Prostate gland (tissue), 2 donors: ENCODE measurements at places on chromosomes 6 and 20.
A peak's percentile ranks its signal among the peaks of the same experiment; 100 is the strongest.

GRCh38 chr20:36091561-36092397, 62.8 kb upstream of the EPB41L1 start:
- no peak for DNase-seq

- no peak for DNase-seq
Observed at GRCh38 chr20:23939641-23940040, 48.9 kb downstream of the GGTLC1 start.

GRCh38 chr6:128511506-128511905, 8.9 kb downstream of the PTPRK start:
- DNase-seq, result no peak

- DNase-seq, result no peak
Observed at GRCh38 chr6:108585921-108586536, 25.3 kb downstream of the FOXO3 start.

DNA sequence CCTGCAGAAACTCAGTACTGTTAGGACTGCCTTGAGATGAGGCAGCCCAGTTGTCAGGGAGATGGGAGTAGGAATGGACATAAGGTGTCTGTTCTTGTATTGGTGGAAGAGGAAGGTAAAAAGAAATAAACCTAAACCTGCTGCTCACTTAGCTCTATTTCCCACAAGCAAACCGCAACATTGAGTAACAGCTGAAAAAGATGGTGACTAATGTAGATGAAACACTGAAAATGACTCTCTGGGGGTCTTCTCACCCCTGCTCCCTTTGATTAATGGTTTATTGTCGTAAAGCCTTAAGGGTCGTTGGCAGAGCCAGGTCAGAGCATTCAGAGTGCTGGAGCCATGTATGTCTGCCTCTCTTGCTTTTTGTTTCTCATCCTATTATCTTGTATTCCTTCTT, 87.5 kb downstream of the FOXO3 start:
- no peak for DNase-seq

DNA sequence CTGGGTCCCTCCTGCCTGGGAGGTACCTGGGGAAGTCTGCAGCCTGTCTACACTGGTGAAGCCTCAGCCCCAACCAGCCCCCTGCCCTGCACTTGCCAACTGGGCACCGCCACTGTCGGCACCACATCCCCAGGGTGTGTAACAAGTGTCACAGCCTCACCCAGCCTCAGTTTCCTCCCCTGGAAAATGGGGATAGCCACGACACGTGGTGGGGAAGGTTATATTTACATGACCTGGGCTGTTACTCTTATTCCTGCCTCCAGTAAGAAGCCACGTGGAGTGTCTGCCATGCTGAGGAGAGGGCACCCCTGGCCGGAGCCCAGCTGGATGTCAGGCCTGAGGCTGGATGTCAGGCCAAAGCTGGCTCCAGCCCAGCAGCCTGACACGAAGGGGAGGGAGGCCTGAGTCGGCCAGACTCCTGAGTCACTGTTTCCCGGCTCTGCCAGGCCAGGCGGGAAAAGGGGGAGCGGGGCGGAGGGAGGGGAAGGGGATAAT, 44.9 kb downstream of the SNAI1 start:
- no peak for DNase-seq

- DNase-seq, result no peak
Observed at GRCh38 chr6:66599541-66599940, 892.5 kb upstream of the EYS start.

DNA sequence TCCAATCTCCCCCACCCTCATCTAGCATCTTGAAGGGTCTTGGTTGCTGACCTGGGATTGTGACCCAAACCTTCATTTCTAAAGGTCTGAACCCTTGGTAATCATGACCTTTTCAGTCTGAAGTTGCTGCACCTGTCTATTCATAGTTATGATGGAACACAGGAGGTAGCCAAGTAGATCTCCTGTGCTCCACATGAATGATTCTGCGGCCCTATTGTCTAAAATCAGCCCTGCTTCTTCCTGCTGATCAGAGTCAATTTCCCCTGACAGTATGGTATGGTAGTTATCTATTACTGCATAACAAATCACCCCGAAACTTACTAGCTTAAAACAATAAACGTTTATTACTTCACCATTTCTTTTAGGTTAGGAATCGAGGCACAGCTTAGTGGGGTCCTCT, 9.0 kb downstream of the OR2B6 start:
- no peak for DNase-seq

GRCh38 chr6:139262519-139263300, 29.1 kb downstream of the TXLNB start:
- DNase-seq, result no peak

DNA sequence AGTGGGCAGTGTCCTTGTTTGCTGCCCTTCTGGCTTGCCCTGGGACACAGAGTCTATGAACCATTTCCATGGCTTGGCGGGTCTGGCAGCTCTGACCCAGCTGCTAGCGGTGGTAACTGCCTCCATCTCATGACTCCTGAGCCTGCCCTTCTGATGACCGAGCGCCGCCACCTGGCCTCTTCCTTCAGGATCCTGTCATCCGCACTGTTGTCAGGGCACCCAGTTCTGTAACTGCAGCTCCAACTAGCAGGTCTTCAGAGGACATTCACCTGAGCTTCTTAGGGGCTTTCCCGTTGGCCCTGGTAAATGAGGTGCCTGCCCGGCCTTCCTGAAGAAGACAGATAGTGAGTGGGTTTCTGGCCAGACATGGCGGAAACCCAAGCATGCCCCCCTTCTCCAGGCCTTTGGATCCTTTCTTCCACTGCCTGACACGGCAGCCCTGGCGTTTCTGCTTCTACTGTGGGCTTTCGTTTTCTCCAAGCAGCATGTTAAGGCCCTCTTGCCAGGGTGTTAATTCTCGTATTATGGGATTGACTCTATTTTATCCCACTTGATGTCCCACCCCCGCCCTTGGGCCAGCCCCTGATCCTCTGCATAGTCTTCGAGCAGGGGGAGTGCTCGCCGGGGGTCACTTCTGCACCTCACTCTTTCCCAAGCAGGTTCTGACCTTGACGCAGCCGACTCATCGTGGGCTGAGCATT, 24.7 kb downstream of the PACSIN1 start:
- DNase-seq, result no peak

GRCh38 chr20:18397030-18397429, 69.8 kb downstream of the DZANK1 start:
- DNase-seq, result peak; percentile 7

DNA sequence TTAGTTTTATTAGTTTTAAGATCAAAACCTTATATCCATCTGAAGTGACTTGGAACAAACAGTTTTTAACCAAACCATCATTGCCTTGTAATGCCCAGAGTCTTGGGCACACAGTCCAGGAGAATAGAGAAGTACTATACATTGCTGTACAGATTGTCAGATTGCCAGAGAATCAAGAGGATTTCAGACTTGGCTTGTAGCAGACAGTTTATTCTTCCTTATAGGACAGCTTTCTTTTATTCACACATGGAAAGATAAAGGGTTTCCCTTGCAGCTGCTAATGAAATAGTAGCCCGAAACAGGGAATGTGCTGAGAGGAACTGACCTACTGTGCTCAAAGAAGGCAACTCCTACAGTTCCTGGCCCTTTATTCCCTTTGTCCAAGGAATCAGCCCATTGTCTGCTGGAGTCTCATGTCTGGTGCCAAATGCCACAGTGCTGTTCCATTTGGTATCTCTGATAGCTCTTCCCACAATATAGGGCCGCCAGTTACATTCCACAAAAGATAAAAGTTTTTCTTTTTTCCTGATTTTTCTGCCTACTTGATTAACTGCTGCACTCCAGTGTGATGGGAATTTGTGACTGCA, 30.6 kb downstream of the DCBLD1 start:
- DNase-seq, result no peak

GRCh38 chr6:6756526-6756925, 168.0 kb downstream of the LY86 start:
- no peak for DNase-seq

- DNase-seq, result no peak
Observed at GRCh38 chr20:46832555-46832954, 62.1 kb upstream of the EYA2 start.

DNA sequence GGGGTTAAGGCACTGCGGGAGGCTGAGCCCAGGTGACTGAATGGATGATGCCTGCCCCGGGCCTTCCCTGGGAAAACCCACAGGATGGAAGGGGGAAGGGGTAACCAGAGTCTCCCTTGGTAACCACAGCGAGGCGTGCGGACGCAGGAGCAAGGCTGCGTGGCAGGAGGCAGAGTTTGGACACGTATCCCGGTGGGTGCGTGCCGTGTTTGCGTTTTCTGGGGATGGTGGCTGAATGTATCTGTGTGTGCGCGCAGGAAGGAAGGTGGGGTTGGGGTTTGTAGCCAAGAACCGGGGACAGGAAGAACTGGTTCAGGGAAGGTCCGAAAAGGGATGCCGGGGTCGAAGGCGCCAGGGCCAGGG, 1.8 kb downstream of the MDGA1 start:
- no peak for DNase-seq

- no peak for DNase-seq
Observed at GRCh38 chr20:50216543-50217206, 26.0 kb downstream of the CEBPB start.

DNA sequence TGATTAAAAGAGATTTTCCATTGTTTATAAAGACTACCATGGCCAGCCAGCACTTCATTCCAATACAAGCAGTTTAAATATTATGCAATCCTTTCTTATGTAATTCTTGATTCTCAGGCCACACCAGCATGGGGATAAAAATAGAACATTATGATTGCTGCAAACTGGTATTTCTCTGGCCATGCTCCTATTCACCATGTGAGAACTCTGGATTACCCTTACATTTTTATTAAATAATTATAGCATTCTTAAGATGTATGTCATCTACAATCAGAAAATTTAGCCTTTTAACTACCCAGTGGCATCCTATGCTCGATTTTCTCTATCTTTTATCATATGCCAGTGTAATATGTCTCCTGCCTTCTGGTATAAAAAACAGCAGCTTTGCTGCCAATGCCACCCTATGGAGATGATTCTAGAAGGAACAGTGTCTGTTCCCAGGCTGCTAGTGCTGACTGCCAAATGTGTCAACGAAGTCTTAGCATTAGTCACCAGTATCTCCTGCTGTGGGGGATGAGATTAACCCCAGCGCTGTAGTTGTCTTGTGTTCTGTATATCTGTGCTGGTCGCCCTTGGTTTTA, 501.4 kb downstream of the BCKDHB start:
- DNase-seq, result no peak

DNA sequence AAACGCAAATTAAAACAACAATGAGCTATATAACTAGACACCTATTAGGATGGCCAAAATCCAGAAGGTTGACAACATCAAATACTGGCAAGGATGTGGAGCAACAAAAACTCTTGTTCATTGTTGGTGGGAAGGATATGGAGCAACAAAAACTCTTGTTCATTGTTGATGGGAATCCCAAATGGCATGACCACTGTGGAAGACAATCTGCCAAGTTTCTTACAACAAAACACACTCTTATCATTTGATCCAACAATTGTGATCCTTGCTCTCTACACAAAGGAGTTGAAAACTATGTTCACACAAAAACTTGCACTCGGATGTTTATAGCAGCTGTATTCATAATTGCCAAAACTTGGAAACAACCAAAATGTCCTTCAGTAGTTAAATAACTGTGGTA, 61.8 kb upstream of the LAMA2 start:
- DNase-seq, result no peak

- no peak for DNase-seq
Observed at GRCh38 chr20:58328836-58329235, 19.3 kb downstream of the RAB22A start.

GRCh38 chr6:44329858-44330257, 12.6 kb upstream of the SPATS1 start:
- DNase-seq, result no peak

GRCh38 chr20:22366631-22367030, 217.7 kb downstream of the FOXA2 start:
- DNase-seq, result no peak

DNA sequence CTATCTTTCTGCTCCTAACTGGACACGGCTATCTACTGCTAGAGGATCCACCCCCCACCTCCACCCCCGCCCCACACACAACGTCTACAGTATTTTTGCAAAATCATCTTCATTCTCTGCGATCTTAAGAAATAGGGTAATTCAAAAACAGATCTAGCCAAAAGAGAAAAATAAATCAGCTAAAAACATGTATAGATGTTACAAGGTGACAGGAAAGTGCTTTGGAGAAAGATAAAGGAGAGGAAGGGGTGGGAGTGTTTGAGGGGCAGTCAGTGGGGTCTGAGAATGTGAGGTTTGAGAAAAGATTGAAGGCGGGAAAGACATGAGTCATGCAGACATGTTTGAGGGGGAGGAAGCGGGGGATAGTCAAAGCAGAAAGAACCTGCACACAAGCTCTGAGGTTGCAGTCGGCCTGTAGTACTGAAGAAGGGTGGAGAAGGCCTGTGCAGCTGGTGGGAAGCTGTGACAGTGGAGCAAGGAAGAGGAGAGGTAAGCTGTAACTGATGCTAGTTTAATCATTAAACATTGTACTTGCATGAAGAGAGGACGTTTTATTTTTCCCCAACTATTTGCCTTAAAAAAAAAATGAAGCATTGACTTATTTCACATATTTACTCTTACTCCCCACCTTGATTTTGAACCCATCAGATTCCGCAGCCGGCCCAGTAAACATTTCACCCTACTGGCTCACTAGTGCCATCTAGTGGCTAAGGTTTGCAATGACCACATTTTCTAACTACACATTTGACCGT, 332.6 kb downstream of the ADGRB3 start:
- DNase-seq, result peak; percentile 27
